Activated T-helper 1 cell treated with anti-CD3 and anti-CD28 coated beads, Interleukin-2, amount 50 U/mL, for 16 hours (primary cell): ENCODE measurements at places on chromosomes 16 and 17.

DNA sequence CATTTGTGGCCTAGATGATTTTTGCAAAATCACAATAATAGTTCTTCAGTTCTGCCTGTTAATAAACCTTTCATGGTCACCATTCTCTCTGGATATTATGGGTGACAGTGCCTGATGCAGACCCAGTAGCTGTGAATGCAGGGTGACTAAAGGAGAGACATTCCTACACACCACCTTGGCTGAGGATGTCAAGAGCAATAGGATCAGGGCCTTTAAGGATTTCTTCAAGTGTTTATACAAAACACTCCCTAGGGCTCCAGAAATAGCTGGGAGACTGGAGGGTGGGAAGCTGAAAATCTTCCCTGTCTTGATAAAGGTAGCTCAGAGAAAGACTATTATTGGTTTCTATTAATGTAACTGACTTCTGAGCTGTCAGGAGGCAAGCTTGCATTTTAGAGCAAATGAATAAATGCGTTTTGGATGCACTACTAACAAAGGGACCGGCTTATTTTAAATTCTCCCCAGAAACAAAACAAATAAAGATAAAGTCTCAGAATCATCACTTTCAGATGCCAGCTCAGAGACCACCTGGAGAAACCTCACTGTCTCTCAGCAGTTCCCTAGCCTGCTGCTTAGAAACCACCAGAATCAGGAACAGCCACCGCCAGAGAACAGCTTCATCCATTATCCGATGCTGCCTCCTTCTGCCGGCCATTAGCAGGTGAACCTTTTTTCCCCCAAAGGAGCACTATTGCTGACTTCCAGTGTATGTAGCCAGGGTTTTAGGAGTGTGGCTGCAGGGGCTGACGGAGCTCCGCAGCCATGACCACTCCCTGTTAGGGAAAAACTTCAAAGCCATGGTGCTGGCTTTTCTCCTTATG is 171.4 kb upstream of the DYNLRB2 start:
- DNase-seq: no peak

DNA sequence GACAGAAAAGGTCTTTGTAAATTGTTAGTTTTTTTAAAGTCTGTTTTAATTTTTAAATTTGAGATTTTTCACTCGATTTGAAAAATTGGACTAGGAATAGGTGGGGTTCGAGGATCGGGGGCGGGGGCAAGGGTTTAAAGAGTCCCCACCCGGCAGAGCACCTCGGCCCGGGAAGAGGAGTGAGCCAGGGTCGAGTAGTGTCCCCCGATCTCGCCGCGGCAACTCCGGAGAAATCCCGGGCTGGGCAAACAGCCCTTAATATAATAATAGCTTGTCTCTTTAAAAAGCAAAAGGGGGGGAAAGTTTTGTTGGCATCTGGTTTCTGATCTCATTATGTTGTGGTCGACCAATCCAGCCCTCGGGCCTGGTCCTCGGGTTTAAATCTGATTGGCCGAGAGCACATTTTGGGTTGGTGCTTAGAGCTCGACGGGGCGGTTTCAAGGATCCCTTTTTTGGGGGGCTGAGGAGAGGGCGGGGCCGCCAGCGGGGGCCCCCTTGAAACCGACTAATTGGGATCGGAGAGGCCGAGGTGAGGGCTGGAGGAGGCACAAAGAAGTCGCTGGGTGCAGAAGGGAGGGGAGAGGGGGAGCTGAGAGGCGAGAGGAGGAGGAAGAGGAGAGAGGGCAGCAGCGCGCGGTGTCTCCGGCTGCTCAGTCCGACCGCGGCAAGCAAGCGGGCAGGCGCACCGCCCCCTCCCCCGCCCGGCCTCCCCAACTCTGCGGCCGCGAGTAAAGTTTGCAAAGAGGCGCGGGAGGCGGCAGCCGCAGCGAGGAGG is at the start of gene FZD2:
FZD2 (plus strand) TSS at position 653 of the 775 bp plus-strand sequence. CDS start 205 bp downstream, outside the sequence.
- no peak for DNase-seq

- no peak for DNase-seq
Observed at GRCh38 chr16:56289416-56289815, 98.1 kb downstream of the GNAO1 start.

DNA sequence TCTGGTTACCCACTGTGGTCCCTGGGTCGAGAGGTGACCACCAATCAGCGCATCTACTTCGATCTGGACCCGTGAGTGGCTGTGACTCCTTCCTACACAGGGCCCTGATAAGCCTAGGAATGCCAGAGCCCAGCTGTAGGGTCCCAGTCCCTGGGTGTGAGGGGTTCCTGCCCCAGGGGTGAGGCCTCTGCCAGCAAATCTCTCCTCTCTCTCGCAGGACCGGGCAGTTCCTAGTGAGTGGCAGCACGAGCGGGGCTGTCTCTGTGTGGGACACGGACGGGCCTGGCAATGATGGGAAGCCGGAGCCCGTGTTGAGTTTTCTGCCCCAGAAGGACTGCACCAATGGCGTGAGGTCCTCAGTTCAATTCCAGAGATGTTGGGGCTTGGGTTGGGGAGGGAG is 2.2 kb upstream of the EFNB3 start:
- no peak for DNase-seq

- no peak for DNase-seq
Observed at GRCh38 chr17:43935204-43935925, 6.9 kb downstream of the PPY start.

GRCh38 chr17:39639566-39640458 is 2.9 kb downstream of the STARD3 start:
- no peak for DNase-seq

GRCh38 chr16:2455081-2455845 is 4.6 kb upstream of the TEDC2 start:
- DNase-seq: no peak

- no peak for DNase-seq
Observed at GRCh38 chr16:88460496-88461330, 7.6 kb downstream of the ZFPM1 start.

DNA sequence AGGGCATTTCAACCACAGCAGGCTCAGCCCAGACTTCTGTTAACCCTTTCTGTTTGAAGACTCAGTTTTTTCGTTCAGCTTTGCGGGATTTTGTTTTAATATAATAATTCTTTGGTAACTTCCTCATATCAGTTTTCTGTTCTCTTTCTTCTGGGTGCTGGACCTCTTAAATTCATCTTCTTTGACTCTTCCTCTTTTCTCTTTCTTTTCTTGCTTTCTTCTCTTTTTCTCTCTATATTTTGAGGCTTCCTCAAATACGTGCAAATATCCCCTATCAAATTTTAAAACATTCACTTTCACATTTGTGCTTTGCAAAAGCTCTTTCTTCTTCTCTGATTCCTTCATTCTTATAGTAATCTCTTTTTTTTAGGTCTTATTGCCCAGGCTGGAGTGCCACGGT is 136.3 kb downstream of the HS3ST3B1 start:
- no peak for DNase-seq

GRCh38 chr16:67383284-67383683 is 10.0 kb downstream of the TPPP3 start:
- DNase-seq: no peak

- DNase-seq: no peak
Observed at GRCh38 chr17:80992948-80993624, 1.4 kb downstream of the CHMP6 start.

- no peak for DNase-seq
Observed at GRCh38 chr16:50821586-50821985, 79.7 kb downstream of the CYLD start.

DNA sequence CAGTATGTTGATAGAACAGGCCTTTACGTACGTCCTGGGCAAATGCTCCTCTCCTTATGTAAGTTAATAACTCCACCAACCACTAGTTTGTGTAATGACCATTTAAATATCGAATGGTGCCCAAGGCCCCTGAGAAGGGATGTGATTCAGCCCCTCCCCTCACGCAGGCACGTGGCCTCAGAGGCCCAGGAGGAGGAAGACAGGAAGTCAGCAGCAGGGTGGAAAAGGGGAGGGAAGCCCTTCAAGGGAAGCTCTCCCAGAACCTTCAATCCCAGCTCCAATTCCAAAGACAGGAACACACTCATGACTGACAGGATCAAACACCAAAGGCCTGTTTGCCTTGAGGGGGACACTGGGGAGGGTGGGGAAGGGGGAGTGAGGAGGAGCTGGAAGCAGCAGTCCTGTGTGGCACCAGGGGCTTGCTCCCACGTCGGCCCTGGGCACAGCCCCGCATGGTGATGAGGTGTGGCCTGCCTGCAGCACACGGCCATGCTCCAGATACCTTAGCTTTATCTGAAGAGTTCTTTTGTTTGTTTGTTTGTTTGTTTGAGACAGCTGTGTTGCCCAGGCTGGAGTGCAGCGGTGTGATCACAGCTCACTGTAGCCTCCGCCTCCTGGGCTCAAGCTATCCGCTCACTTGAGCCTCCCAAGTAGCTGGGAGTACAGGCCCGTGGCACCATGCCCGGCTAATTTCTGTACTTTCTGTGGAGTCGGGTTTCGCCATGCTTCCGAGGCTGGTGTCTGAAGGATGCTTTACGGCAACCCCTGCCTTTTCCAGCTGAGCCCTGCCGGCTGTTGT is 105.0 kb downstream of the ZNF778 start:
- no peak for DNase-seq

GRCh38 chr16:73025151-73025855 is 22.6 kb downstream of the ZFHX3 start:
- DNase-seq: no peak

- DNase-seq: no peak
Observed at GRCh38 chr17:57956291-57957119, 1.3 kb upstream of the CUEDC1 start.

GRCh38 chr16:31335431-31335830 is 19.5 kb upstream of the ITGAX start:
- no peak for DNase-seq

DNA sequence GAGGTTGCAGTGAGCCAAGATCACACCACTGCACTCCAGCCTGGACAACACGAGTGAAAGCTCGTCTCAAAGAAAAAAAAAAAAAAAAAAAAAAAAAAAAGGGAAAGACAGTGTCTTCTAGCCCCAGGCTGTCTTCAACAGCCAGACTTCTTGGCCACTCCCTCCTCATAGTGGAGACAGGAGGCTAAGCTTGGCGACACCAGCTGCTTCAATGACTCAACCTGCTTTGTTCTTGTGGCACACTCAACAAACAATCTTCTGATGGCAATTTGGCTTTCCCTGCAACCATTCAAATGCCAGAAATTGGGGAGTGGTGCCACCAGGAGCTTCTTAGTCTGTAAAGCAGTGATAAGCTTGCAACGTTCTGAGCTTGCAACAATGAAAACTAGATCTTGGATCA is 290.4 kb upstream of the DYNLRB2 start:
- no peak for DNase-seq

DNA sequence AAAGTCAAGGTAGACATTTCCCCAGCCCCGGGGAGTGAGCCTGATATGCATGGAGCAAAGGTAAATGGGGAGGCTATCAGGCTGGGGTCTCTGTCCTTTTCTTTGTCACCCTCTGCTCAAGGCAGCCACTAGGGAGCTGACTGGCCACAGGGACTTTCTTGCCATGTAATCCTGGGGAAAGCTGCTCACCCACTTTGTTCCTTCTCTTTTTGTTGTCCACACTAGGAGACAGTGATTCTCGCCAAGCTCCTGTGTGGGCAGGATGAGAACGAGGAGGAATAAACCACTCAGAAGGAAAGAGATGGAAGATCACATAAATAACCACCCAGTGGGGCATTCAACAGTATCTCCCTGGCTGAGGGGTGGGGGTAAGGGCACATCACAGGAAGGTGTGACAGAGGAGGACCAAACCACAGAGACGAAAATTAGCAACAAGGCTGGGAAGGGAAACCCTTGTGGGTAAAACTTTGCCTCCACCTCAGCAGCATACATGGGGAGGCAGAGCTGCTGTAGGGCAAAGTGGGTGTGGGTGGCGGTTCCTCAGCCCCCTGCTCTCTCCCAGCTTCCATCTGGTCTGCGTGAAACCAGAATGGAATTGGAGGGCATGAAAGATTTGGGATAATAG is 26.2 kb upstream of the CCL1 start:
- DNase-seq: no peak

DNA sequence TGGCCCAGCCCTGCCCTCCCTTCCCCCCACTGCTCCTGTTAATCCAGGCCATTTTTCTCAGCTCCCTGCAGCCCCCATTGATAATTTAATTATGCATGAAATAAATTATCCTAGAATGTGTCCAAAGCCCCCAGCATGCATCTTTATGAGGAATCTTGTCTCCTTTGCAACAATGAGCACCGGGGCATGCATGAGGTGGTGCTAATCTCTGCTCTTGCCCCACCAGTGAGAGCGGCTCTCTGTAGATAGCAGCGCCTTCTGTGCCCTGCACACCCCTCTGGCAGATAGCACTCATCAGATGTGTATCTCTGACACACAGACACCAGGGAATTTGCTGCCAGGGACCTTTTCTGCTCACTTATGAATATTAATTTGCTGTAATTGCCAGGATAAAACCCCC is 140.2 kb upstream of the CDC42EP4 start:
- DNase-seq: no peak

- no peak for DNase-seq
Observed at GRCh38 chr16:85419503-85420408, 193.4 kb upstream of the GSE1 start.

DNA sequence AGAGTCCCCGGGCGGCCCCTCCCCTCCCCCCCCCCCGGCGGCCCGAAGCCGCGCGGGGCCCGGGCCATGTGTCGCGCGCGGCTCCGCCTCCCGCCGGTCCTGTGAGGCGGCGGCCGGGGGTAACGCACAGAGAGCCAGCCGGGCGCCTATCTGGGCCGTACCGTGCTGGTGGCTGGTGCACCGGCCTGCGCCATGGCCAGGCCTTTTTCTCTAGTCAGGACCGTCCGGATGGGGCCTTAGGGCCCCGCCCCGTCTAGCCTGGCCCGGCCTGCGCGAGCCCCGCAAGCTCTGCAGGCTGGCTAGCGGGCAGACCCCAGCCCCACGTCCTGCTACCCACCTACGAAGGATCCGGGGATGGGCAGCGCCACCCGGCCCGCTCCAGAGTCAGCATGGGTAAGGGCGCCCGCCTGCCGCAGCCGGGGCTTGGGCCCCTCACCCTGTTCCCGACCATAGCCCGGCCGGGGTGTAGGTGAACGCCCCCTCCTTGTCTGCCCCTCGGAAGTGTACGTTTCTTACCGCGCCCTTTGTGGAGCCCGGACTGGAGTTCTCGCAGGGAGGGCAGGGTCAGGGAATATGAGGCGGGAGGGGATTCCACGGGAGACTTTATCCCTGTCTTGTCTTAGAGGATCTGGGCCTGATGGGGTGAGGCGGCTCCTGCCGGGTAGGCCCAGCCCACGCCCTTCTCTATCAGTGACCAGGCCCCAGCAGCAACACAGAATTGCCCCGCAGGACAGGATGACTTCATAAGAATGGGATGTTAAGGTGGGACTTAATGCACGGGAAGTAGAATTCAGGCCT is at the start of gene CENPT:
CENPT (minus strand) TSS at position 630 of the 798 bp plus-strand sequence. CDS start 13,834 bp downstream, outside the sequence.
- DNase-seq: no peak

DNA sequence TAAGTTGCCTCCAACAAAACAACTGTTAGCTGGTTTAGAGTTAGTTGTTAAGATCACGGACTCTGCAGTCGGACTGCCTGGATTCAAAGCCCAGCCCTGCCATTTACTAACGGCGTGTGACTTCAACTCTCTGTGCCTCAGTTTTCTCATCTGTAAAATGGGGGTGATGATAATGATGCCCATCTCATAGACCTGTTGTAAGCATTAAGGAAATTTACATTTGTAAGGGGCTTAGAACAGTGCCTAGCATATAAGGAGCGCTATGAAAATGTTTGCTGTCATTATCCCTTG is 825 bp downstream of the SLC4A1 start:
- no peak for DNase-seq

- DNase-seq: no peak
Observed at GRCh38 chr16:84091460-84091859, 25.3 kb downstream of the MBTPS1 start.

GRCh38 chr17:28963055-28963611 is 11.8 kb upstream of the PHF12 start:
- DNase-seq: no peak

GRCh38 chr17:7703584-7704479 is 1.2 kb upstream of the EFNB3 start:
- DNase-seq: no peak
